ENCODE measurements at places on chromosomes 12 and 14.

DNA sequence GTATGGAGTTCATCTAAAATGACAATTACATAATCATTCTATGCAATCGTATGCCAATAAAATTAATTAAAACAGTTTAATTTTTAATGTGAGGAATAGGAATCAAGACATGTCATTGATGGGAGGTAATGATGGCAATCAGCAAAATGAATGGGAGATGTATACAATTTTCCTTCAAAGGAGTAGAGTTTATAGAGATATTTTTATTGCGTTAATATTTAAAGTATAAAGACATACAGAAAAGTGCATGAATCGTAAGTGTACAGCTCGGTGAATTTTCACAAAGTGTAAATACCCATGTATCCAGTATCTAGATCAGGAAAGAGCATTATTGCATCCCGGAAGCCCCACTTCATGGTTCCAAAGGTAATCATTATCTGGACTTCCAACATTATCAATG is 1.2 kb downstream of the MIPOL1 start:
- DNase-seq: no peak

- no peak for DNase-seq
These were observed 341.8 kb downstream of the GLT1D1 start for GRCh38 chr12:129195081-129195480.

- no peak for DNase-seq
These were observed 23.6 kb upstream of the TCL1B start for GRCh38 chr14:95662376-95663186.

- DNase-seq: no peak
These were observed 589 bp upstream of the ZNF219 start for GRCh38 chr14:21098892-21099595.

- DNase-seq: no peak
These were observed 51.8 kb downstream of the GLT1D1 start for GRCh38 chr12:128905003-128905544.

Measured in stimulated activated CD8-positive, alpha-beta memory T cell treated with anti-CD3 and anti-CD28 coated beads, Interleukin-4, amount 100 ng/mL, for 4 hours (primary cell).